ENCODE measurements at places on chromosomes 5 and 9.

GRCh38 chr5:32044939-32045338 is 129.2 kb downstream of the GOLPH3 start:
- no peak for DNase-seq

DNA sequence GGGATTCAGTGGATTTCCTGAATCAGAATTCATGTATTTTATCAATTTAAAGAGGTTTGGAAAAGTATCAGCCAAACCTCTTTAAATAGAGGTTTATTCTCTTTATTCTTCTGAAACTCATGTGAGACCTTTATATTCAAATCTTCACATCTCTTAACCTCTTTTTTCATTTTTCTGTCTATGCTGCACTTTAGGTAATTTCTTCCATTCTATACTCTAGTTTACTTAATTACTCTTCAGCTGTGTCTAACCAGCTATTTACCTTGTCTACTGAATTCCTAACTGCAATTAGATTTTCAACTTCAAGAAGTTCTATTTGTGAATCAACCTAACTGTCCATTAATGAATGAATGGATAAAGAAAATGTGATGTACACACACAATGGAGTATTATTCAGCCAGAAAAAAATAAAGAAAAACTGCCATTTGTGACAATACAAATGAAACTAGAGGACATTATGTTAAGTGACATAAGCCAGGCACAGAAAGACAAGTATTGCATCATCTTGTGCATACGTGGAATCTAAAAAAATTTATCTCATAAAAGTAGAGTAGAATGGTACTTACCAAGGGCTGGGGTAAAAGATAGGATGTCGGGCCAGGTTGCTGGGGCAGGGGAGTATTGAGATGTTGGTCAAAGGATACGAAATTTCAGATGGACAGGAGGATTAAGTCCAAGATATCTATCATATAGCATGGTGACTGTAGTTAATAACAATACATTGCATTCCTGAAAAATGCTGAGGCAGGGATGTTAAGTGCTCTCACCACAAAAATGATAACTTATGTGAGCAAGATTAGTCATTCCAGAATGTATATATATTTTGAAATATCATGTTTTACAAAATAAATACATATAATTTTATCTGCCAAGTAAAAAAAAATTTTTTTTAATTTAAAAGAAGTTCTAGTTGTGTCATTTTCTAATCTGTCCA is 129.5 kb upstream of the LRRTM2 start:
- no peak for DNase-seq

GRCh38 chr5:43049236-43049635 is 9.1 kb upstream of the ANXA2R start:
- no peak for DNase-seq

GRCh38 chr9:13358128-13358527 is 78.6 kb upstream of the MPDZ start:
- no peak for DNase-seq

DNA sequence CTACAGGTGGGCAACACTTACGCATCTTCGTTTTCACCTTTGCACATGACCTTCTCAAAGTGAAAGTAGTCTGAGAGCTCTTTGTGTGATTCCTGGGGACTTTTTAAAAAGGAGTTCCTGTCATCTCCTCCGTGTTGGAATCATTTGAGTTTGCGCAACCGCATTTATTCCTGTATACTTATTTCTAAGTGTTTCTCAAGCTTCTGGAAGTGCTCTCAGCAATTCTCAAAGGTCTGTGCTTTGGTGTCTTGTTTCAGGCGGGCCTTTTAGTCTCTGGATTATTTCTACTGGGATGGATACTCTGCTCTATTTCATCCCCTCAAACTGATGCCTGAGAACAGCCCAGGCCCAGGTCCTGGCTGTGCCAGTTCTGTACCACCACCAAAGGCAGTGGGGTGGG is 226.5 kb upstream of the TUT7 start:
- DNase-seq: no peak

DNA sequence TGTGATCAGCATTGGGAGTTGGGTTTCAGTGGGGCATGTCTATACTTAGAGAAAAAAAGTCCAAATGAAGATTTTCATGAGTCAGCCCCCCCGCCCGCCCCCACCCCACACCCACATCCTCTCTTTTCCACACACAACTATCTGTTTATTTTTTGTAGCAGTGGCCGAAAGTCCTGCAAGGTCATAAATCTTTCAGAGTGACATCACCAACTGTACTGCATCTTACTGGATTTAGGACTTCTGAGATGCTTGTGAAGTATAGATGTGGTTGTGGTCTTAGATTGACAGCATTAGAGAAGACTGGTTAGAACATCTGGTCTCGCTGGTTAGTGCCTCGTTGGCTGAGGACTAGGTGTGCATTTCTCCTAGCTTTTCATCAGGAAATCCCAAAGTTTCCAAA is 7.3 kb upstream of the ROPN1L start:
- DNase-seq: no peak

- DNase-seq: no peak
Observed at GRCh38 chr5:45017568-45017967, 208.8 kb downstream of the MRPS30 start.

DNA sequence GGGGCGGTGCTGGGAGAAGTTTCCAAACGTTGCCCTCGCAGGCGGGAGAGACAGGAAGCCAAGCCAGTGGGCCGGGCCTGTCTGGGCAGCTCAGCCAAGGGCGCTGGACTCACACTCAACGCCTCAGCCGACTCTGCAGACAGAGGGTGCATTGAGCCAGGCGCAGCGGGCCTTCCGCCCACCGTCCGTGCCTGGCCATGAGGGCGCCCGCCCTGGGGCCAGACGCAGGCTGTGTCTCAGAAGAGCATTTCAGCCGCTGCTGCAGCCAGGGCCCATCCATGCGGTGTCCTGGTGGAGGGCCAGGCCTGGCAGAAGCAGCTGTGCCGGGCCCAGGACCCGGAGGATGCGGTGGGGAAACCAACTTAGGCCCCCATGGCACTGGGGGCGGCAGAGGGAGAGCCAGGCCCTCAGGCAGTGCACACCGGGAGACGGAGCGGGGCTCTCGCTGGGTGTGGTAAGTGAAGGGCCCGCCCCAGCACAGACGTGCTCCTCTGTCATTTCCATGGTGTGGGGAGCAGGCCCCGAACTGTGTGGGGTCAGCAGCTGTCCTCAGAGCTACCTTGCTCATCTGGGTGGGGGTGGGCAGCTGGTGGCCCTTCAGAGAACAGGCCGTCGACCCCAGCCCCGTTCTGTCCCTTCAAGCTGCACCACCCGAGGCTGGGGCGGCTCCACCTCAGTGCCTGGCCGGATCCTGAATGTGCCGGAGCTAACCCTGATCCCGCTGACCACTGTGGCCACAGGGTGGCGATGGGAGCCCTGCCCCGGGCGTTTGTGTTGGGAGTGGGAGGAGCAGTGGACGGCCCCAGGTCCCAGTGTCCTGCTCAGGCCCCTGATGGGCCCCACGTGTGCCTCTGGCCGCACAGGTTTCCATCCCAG is 18.0 kb downstream of the DNLZ start:
- no peak for DNase-seq

DNA sequence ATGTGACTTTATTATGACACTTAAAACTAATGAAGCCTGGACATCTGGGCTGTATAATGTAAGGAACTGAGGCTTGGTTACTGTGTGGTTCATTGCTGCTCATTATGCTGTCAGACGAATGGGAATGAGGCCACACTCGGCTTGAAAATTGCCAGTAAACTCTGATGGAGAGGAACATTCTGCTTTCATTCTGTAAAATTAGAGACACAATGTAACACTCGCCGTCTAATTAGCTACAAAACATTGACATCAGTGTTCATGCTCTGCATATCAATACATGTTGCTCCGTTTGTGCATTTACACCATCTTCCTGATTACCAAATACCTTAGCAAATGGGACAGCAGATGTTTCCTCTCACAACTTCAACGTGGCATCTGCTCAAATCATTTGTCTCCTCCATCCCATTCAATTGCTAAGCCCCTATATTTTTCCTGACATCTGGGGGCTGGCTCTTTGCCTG is 133.0 kb downstream of the SLC28A3 start:
- DNase-seq: no peak

DNA sequence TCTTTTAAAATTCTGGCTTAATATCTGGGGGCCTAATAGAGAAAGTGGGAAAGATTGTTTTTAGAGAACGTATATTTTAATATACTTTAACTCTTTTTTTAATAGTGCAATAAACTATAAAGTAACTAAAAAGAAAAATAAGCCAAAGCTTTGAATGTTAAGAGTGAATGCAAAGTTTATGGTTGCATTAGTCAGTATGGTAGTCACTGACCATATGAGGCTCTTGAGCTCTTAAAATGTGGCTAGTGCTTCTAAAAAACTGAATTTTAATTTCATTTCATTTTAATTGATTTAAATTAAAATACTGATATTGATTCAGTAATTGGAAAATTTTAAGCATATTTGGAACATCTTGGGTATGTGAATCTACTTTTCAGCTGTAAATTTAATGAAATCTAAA is 310.7 kb downstream of the PJA2 start:
- DNase-seq: no peak

DNA sequence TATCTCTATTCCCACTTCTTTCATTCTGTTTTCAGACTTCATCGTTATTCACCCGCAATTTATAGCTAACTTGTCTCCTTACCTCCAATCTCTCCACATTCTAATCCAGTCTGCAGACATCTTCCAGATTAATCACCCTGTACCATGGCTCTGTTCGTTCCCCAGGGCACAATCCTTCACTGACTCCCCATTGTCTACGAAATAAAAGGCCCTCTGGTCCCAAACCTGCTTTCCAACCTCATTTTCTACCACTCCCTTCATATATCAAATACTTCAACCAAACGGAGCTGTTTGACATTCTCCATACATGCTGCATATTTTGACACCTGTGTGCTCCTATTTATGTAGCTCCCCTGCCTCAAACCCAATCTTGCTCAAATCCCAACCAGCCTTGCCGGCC is 1720.6 kb upstream of the WWC1 start:
- no peak for DNase-seq

- no peak for DNase-seq
Observed at GRCh38 chr9:86353655-86354010, 577 bp downstream of the TUT7 start.

GRCh38 chr5:170168797-170169196 is 63.1 kb downstream of the FOXI1 start:
- DNase-seq: no peak

- DNase-seq: no peak
Observed at GRCh38 chr9:87147839-87148238, 200.5 kb upstream of the GAS1 start.

DNA sequence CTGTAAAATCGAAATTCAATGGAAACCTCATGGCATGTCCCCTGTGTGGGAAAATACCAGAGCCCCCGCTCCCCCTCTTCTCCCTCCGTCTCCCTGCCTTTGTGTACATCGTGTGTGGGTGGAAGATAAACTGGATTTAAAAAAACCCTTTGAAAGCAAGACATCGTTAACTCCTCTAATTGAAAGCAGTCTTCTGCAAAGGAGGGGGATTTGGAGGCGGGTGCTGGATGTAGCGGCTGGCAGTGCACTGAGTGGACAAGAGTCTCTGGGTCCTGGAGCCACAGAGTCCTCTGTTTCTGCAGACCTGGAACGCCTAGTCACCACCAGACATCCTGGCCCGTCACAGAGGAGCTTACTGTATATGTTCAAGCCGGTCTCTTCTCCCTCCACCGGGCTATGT is 169.4 kb downstream of the PAPPA start:
- no peak for DNase-seq

DNA sequence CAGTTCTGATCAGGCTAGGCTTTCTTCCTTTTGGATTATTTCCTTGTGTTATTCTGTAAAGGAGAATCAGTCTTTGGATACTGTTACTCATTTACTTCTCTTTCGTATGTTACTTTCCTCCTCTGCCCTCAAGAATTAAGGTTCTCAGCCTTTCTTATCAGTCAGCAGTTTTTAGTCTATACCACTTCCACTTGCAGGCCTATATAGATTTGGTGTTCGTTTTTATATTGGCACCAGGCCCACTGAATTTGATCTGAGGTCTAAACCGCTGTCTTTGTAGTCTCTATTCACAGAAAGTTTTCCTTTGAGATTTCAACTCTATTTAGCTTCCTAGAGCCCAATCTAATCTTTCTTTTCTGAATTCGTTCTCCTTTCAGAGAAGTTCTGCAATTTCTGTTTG is 62.8 kb downstream of the ERBIN start:
- no peak for DNase-seq

- no peak for DNase-seq
Observed at GRCh38 chr5:156378159-156378558, 51.2 kb downstream of the SGCD start.

GRCh38 chr5:21574438-21574837 is 1278.7 kb downstream of the CDH12 start:
- no peak for DNase-seq

- DNase-seq: no peak
Observed at GRCh38 chr9:83649515-83649914, 26.6 kb downstream of the IDNK start.

- no peak for DNase-seq
Observed at GRCh38 chr5:59357381-59357977, 536.0 kb downstream of the PDE4D start.

DNA sequence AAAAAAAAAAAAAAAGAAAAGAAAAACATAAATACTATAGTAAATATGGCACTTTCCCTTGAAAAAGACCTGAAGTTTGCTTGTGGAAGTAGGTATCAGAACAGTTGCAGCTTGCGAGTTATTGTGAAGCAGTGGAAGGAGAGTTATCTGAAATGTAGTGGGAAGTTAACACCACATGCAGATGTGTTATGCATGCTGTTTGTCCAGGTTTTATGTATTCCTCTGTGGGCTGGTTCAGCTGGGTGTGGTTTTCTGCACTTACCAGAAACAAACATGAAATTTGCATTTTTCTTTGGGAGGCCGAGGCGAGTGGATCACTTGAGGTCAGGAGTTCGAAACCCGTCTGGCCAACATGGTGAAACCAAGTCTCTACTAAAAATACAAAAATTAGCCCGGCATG is 42.1 kb upstream of the CTNNA1 start:
- no peak for DNase-seq

DNA sequence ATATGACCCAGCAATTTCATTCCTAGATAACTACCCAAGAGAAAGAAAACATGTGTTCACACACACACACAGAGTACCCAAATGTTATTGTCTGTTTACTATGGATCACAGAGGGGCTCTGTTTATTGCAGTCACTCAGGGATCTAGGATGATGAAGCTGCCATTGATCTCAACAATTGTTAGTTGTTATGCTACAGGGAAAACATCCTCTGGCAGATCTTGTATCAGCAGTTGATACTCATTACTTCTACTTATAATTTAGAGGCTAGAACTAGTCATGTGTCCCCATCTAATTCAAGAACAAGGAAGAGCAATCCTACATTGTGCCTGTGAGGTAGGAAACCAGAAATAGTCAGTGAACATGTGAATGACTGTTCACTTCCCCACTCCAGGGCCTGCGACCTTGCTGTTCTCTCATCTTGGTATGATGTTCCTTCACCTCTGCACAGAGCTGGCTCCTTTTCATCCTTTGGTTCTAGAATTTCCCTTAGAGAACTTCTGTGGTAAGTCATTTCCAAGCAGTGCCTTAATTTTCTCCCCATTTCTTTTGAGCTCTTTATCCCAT is 30.3 kb downstream of the NMUR2 start:
- no peak for DNase-seq

GRCh38 chr9:99785010-99785590 is 36.6 kb upstream of the NR4A3 start:
- no peak for DNase-seq

Measured in GM06990 (cell line).